ENCODE measurements at places on chromosomes 4 and X.

- no peak overlapping the region for H3K4me3 ChIP-seq
- no peaks in the 10 kb centered on the region for H3K27me3 ChIP-seq
- H3K27ac ChIP-seq, result no peak overlapping the region
- no peak for DNase-seq
Observed at GRCh38 chr4:122107680-122108079, 44.5 kb upstream of the BLTP1 start.

GRCh38 chr4:152421576-152421975 lies 114.3 kb downstream of the FBXW7 start:
- no peak for DNase-seq
- no peak overlapping the region for H3K27ac ChIP-seq
- H3K27me3 ChIP-seq, result no peaks in the 10 kb centered on the region
- H3K4me3 ChIP-seq, result no peak overlapping the region
- no peaks in the 10 kb centered on the region for H3K4me1 ChIP-seq

DNA sequence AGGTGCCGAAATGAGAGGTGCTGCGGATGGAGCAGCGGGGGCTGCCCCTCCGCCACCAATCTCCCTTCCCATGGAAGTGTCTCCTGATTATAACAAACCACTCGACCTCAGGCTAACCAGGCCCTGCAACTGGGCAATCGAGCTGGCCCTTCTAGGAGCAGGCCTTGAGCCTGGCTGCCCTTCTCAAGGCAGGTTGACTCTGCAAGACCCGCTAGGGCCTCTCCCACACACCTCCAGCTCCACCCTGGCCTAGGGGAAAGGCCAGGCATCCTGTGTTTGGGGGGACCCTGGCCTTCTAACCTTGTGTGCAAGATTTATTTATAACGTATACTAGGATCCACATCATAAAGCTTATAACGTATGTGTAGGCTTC lies 3.7 kb upstream of the BCOR start:
- H3K27ac ChIP-seq, result no peak overlapping the region
- DNase-seq, result no peak
- peaks cover 11% of the 10 kb centered on the region for H3K4me1 ChIP-seq
- H3K27me3 ChIP-seq, result no peaks in the 10 kb centered on the region
- H3K36me3 ChIP-seq, result no peaks in the 10 kb centered on the region

DNA sequence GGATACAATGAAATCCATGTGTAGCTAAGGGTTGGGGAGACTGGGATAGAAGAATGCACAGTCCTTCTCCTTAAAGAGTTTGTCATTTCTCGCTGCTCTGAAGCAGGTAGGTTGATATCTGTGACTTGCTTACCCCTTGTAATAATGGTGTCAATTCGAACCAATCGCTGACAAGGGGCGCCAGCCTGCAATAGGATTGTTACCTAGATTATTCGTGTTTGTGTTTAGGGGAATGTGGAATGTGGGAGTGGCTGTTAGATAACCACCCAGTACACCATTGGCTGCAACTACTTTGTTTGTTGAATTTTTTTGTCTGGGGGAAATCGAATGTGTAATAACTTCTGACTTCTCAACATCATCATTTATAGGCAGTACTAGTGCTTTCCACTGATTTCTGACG lies 141.6 kb downstream of the LARP7 start:
- H3K36me3 ChIP-seq, result no peaks in the 10 kb centered on the region
- DNase-seq, result no peak
- no peaks in the 10 kb centered on the region for H3K4me1 ChIP-seq
- no peak overlapping the region for H3K4me3 ChIP-seq
- H3K27me3 ChIP-seq, result no peaks in the 10 kb centered on the region

DNA sequence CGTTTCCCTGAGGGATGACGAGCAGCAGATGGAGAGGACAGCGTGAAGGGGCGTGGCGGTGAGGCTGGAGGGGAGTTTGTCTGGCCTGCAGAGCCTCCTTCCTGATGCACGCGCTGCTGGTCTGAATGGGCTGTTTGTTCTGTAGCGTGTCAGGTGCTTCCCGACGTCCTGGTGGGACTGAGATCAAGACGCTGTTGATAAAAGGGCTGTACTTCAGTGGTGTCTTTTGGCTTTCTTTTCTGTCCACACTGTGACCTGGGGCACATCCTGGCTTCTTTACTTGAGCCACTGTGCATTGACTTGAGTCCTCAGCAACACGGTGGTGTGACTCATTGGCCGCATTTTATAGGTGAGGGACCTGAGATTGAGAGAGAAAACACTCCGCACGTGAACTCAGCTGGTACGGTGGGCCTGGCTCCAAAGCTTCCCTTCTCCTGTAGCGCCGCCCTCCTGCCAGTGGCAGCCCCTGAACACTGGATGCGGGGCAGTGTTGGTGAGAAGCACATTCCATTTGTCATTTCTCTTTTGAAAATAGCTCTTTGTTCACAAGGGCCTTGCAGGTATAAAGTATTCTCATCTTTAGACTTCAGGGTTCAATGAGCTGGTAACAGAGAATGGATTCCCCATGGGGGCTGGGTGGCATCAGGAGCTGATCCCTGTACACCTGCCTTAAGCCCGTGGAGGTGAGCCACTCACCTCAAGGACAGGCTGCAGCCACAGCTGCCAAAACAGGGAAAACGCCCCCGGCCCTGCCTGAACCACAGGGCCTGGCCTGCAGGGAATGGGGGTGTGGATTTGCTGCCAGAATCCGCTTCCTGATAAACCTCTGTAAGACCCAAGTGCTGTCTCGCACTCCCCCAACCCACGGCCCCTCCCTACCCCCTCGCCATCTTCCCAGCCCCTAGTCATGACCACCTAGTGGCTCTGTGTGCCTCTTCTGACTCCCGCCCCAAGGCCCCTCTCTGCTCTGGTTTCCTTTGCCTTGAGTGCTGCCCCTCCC lies 29.2 kb downstream of the NSG1 start:
- H3K4me1 ChIP-seq, result no peaks in the 10 kb centered on the region
- H3K27me3 ChIP-seq, result no peaks in the 10 kb centered on the region
- peaks cover 25% of the 10 kb centered on the region for H3K36me3 ChIP-seq
- no peak overlapping the region for H3K27ac ChIP-seq
- no peak for DNase-seq
- no peak overlapping the region for H3K4me3 ChIP-seq

DNA sequence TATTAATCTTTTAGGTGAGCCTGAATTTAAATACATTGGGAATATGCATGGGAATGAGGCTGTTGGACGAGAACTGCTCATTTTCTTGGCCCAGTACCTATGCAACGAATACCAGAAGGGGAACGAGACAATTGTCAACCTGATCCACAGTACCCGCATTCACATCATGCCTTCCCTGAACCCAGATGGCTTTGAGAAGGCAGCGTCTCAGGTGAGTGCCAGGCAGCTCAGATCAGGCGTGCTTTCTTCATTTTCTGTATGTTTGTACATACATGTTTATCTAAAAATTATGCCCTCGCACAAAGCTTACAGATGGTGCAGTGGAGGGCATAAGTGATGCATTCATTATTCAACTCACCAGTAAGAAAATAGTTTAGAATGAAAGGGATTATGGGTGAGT lies 85.6 kb downstream of the CPE start:
- peak overlapping the region; percentile 15 for H3K27ac ChIP-seq
- no peaks in the 10 kb centered on the region for H3K4me1 ChIP-seq
- DNase-seq, result no peak
- H3K27me3 ChIP-seq, result no peaks in the 10 kb centered on the region
- H3K36me3 ChIP-seq, result peaks cover 8% of the 10 kb centered on the region

DNA sequence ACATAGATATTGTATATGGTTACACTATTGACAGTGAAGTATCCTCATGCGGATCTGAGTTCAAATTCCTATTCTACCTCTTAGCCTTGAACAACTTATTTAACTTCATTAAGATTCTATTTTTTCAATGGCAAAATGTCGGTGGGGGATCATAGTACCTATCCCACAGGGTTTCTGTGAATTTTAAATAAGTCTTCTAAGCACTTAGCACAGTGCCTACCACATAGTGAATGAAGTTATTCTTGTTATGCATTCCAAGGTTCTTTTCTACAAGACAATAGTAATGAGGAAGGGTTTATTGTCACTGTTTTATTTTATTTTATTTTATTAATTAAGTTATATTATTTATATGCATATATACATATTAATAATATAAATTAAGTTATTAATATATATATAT lies 8.8 kb upstream of the ENAM start:
- no peak overlapping the region for H3K4me3 ChIP-seq
- H3K4me1 ChIP-seq, result no peaks in the 10 kb centered on the region
- DNase-seq, result no peak

DNA sequence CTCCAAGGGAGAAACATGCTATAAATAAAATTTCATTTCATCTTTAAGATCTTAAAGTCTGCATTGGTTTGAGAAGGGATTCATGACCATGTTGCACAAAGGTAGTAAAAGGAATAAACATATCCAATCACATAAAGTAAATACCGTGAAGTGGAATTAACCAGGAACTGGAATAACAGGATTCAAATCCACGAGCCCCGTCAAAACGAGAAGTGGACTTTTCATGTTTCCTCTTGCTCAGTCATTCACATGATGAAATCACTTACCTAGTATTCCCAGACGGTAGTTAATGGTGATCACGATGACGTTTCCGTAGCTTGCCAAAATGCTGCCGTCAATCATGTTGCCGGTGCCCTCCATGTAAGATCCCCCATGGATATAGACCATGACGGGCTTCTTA lies 199.7 kb downstream of the NLGN4X start:
- no peaks in the 10 kb centered on the region for H3K36me3 ChIP-seq
- no peaks in the 10 kb centered on the region for H3K27me3 ChIP-seq
- no peak for DNase-seq

DNA sequence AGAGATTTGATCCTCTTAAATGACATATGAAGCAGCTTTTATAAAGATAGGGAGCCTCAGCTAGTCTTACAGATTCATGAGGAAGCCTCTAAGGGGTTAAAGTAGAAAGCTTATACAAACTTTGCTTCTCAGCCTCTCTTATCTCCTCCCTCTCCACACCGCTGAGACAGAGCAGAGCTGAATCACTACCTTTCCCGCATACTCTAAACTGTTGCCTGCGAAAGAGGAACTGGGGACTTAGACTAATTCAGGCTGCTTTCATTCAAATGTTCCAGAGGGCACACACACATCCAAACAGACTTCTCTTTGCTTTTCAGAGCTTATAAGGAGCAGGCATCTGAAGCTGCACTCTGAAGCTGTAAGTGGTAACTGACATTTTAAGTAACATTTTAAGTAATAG lies at the start of gene SERTM2:
TSS of gene SERTM2 (plus strand) at position 169 of the 400 bp plus-strand sequence. CDS start 7,213 bp downstream, outside the sequence.
- H3K4me1 ChIP-seq, result no peaks in the 10 kb centered on the region
- H3K27me3 ChIP-seq, result no peaks in the 10 kb centered on the region
- no peak within 1 kb of the TSS for H3K27ac ChIP-seq
- no peaks in the 10 kb centered on the region for H3K36me3 ChIP-seq
- H3K4me3 ChIP-seq, result no peak within 1 kb of the TSS

GRCh38 chrX:105477351-105477750 lies 256.9 kb upstream of the TEX13A start:
- no peaks in the 10 kb centered on the region for H3K27me3 ChIP-seq
- H3K36me3 ChIP-seq, result no peaks in the 10 kb centered on the region
- H3K27ac ChIP-seq, result no peak overlapping the region
- no peak for DNase-seq
- H3K4me3 ChIP-seq, result no peak overlapping the region

GRCh38 chrX:32489125-32489524 lies 722.2 kb downstream of the DMD start:
- H3K4me1 ChIP-seq, result no peaks in the 10 kb centered on the region
- H3K27me3 ChIP-seq, result no peaks in the 10 kb centered on the region
- H3K4me3 ChIP-seq, result no peak overlapping the region
- H3K27ac ChIP-seq, result no peak overlapping the region

- H3K36me3 ChIP-seq, result no peaks in the 10 kb centered on the region
- H3K4me3 ChIP-seq, result no peak overlapping the region
- DNase-seq, result no peak
- peaks cover 12% of the 10 kb centered on the region for H3K4me1 ChIP-seq
- H3K27ac ChIP-seq, result no peak overlapping the region
Observed at GRCh38 chr4:118348886-118349285, 3.9 kb downstream of the PRSS12 start.

DNA sequence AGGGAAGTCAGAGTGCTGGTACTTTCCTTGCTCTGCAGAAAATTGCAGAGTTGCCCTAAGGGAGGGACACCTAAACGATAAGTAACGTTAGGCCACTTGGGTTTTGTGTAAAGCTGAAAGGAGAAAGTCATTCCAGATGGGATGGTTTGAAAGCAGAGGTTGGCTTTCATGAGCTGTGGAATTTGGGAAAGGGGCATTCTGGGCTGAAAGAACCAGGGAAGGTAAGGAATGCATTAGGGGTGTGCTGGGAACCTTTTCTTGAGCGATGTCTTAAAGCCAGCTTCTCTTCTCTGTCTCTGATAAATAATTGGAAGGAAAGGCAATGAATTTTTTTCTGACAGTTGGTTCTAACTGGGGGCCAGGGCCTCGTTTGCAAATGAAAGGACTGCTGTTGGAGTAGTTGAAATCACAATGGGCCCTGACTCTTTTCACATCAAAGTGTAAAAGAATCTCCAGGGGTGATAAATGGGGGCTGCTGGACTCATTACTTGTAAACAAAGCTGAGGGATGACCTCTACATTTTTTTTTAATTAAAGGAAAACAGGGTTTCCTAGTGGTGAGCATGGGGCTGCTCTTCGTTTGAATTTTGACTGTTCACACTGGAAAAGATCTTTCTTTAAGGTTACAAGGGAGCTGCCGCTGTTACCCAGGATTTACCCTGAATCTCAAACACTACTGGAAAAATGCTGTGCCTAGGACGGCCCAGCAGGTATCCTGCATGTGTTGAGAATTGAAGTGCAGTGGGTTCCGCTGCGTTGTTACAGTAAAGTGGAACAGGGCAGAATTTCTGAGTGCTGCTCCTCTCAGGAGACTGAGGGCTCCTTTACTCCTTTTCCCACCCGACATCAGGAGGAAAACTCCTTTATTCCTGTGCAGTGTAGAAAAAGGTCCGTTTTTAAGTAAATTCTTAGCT lies 25.0 kb downstream of the AFF1 start:
- H3K36me3 ChIP-seq, result no peaks in the 10 kb centered on the region
- H3K4me1 ChIP-seq, result peaks cover 2% of the 10 kb centered on the region
- H3K27ac ChIP-seq, result peak overlapping the region; percentile 16

- H3K27ac ChIP-seq, result peak overlapping the region; percentile 87
- DNase-seq, result peak; percentile 21
- no peak overlapping the region for H3K4me3 ChIP-seq
- H3K36me3 ChIP-seq, result no peaks in the 10 kb centered on the region
Observed at GRCh38 chr4:123555233-123555806, 158.7 kb downstream of the SPRY1 start.

GRCh38 chr4:52057196-52057595 lies 6.1 kb downstream of the SPATA18 start:
- H3K36me3 ChIP-seq, result no peaks in the 10 kb centered on the region
- no peaks in the 10 kb centered on the region for H3K4me1 ChIP-seq
- no peak overlapping the region for H3K27ac ChIP-seq

DNA sequence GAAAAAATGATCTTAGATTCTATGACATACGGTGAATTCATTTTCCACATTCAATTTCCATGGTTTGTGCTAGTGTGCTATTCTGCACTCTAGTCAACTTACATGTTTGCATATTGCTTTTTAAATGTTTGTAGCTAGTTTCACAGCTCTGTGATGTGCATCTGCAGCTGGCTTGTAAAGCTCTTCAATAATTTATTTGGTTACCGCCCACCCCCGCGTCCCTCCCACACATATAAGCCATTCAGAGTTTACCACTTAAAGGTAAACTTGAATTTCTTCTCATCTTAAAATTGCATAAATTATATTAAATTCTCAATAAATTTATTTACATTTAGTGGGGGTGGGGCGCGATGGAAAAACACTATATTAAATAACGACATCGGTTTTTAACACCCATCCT lies 291 bp upstream of the NBDY start:
- no peaks in the 10 kb centered on the region for H3K36me3 ChIP-seq
- H3K4me3 ChIP-seq, result peak overlapping the region; percentile 58
